ENCODE measurements at places on chromosomes 11 and 22.

DNA sequence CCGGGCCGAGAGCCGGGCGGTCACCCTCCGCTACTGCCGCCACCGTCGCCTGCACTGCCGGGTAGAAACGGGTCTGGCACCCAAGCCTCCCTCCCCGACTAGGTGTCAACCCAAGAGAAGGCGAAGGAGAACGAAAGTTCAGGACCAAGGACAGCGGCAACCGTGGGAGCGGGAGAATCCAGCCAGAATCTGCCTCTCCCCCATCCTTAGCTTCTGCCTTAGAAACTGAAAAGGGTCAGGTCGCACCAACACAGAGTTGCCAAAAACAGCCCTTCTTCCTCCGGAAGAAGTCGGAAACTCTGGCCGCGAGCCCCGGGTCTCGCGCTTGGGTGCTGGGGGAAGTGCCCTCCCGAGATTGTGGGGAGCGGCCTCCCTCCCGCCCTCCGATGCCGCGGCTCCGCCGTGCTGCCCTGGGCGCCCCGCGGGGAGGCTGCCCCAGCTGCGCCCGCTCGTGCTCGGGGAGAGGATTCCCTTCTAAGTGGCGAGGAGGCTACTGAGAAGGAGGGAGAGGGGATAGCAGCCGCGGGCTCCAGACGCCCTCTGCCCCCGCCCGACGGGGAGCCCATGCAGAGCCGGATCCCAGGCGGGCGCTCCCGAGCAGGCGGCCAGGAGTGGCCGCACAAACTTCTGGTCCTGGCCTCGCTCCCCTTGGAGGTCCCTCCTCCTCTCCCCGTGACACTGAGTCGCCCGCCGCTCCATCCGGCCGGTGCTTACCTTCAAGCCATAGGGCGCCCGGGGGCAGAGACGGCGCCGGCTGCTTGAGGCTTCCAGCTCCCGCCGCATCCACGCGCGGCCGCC is 637 bp downstream of the DRD2 start:
- peak; percentile 27 for DNase-seq

- DNase-seq: no peak
Observed at GRCh38 chr11:106001304-106002012, 20.6 kb downstream of the MSANTD4 start.

- no peak for DNase-seq
Observed at GRCh38 chr11:121328967-121329679, 36.6 kb downstream of the SC5D start.

- DNase-seq: no peak
Observed at GRCh38 chr11:123061403-123062157, at the start of gene HSPA8. TSS of gene HSPA8 (minus strand) at chr11:123062136. CDS start at chr11:123061324, 812 bp downstream.

DNA sequence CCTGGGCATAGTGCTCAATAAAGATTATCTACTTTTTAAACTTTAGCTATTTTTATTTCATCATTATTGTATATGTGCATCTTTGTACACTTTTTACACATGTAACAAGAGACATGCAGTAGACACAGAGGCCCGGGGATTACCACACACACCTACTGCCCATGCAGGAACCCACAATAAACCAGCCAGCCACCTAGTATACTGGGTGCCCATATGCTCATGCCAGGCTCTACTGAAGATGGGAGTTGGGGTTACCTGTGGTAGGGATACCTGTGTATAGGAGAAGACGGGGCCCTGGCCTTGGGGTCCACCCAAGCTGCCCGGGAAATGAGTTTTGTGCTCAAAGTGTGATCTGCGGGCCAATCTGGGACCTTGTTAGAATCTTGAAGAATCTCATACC is 31.2 kb upstream of the P2RY2 start:
- DNase-seq: no peak

DNA sequence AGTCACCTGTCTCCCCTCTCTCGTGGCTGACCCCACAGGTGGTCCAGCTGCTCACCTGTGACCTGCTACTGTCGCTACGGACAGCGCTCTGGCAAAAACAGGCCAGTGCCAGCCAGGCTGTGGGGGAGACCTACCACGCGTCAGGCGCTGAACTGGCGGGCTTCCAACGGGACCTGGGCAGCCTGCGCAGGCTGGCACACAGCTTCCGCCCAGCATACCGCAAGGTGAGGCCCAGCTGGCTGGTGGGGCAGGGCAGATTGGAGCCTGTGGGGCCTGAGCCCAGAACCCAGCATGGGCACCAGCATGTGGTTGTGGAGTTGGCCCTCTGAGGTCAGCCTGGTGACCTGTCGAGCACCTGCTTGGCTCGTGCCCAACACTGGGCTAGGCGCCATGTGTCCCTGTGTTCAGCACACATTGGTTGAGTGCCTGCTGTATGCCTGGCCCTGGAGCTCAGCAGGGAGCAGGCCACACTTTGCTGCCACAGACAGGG is 11.9 kb downstream of the SHISA8 start:
- no peak for DNase-seq

DNA sequence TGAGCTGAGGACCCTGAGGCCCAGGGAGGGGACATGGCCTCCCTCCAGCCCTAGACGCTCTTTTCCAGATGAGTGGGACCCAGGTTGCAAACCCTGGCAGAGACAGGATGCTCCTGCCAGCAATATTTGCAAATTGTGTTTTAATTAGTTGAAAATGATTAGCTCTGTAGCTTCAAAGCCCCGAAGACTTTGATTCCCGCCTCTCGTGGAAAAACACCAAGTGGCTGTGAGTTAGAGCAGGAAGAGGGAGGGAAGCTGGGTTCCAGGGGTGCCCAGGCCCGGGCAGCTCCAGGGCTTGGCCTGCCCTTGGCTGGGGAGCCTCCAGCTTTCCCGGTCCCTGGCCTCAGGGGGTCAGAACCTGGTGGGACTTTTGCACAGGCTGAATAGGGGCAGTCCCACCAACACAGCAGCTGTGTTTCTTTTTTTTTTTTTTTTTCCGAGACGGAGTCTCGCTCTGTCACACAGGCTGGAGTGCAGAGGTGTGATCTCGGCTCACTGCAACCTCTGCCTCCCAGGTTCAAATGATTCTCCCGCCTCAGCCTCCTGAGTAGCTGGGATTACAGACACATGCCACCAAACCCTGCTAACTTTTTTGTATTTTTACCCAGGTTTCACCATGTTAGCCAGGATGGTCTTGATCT is 101.6 kb upstream of the RTL6 start:
- no peak for DNase-seq

GRCh38 chr22:23193196-23193827 is 13.0 kb downstream of the BCR start:
- no peak for DNase-seq

- DNase-seq: no peak
Observed at GRCh38 chr11:88012456-88012855, 162.8 kb downstream of the RAB38 start.

GRCh38 chr11:12411806-12412727 is 34.7 kb downstream of the PARVA start:
- DNase-seq: peak; percentile 77

- no peak for DNase-seq
Observed at GRCh38 chr11:76803811-76804600, 20.9 kb downstream of the TSKU start.

- no peak for DNase-seq
Observed at GRCh38 chr11:70394211-70394950, 3.9 kb upstream of the CTTN start.

GRCh38 chr11:11332141-11332710 is 20.8 kb downstream of the CSNK2A3 start:
- DNase-seq: no peak

DNA sequence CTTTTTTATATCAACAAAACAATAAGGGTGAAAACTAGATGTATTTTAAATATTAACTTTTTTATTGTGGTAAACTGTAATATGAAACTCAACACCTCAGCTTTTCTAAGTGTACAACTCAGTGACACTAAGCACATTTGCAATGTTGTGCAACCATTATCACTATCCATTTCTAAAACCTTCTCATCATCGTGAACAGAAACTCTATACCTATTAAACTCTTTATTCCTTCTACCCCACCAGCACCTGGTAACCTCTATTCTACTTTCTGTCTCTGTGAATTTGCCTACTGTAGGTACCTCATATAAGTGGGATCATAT is 9.4 kb downstream of the HORMAD2 start:
- DNase-seq: no peak

DNA sequence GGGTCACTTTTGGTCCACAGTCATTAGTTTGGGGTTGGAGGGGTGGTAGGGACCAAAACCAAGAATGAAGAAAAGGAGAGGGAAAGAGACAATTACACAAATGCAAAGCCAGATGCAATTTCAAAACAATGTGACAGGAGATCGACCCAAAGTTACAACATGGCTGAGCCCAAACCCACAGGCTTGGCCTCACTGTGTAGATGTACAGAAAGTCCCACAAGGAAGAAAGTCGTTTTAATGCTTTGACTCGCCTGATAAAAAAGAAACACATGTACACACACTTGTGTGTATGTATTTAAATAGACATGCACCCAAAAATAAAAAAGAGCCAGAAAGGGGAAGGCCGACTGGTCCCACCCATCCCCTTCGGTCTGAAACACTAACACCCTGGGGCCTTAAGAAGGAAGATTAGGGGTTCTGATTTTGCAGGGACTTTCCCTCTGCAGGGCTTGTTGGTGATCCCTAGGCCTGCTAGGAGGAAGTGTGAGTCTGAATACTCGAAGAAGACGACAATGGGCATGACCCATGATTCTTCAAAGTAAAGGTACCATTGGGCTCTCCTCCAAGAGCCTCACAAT is 104.1 kb downstream of the ETS1 start:
- DNase-seq: no peak

DNA sequence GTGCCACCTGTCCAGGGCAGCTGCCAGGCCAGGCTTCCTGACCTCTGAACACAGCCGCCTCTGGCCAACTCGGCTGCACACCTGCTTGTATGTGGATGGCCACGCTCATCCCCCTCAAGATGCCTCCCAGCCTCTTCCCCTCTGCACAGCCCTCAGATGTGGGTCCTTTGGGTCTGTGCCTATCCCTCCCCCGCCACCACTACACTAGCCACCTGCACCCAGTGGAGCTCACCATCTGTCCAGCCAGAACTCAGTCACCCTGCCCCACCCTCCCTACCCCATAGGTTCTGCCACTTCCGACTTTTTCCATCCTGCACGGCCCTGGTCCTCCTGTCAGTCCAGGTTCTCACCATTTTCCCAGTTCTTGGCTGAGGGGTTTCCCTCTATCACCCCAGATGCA is 44.6 kb downstream of the PHF21B start:
- no peak for DNase-seq

DNA sequence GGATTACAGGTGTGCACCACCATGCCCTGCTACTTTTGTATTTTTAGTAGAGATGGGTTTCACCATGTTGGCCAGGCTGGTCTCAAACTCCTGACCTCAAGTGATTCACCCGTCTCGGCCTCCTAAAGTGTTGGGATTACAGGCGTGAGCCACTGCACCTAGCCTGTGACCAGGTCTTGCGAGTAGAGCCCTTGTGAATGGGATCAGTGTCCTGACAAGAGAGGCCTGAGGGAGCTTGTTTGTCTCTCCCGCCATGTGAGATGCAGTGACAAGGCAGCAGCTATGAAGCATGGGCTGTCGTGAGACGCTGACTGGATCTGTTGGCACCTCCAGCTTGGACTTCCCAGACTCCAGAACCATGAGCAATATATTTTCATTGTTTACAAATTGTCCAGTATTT is 69.3 kb downstream of the LRRC32 start:
- no peak for DNase-seq
